Osteocyte (in vitro differentiated cells): ENCODE measurements at places on chromosomes 1 and 21.

DNA sequence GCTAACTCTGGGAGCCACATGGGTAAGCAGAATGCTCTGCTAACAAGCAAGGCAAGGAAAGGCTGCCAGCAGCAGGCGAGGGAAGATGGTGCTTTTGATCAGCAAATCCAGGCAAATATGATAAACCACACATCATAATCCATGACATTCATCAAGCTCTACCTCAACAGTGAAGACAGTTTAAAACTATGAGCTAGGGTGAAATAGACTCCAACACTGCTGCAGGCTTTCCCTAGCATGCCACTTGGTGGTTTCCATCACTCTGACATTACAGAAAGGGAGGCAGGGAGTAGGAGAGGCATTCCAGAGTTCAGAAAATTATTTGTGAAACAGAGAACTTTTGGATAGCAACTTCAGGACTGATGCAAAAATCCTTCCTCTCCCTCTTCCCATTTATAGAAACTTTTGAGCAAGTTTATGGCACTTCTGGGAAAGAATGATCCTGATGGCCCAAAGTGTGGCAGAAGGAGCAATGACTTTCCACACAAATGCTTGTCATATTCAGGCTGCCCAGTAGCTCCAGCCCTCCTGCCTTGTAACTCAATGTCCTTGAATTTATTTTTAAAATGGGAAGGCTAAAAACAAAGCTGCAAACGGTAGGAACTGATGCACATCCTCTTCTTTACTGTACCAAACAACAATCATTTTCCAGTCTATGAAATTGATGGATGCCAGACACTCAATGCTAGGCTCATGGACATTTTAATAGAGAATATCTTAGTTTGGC lies 70.8 kb downstream of the SMYD2 start:
- H3K4me1 ChIP-seq = peaks cover 42% of the 10 kb centered on the region
- no peak overlapping the region for H3K4me3 ChIP-seq
- no peak overlapping the region for H3K27ac ChIP-seq
- H3K36me3 ChIP-seq = peaks cover 45% of the 10 kb centered on the region
- no peak for DNase-seq

DNA sequence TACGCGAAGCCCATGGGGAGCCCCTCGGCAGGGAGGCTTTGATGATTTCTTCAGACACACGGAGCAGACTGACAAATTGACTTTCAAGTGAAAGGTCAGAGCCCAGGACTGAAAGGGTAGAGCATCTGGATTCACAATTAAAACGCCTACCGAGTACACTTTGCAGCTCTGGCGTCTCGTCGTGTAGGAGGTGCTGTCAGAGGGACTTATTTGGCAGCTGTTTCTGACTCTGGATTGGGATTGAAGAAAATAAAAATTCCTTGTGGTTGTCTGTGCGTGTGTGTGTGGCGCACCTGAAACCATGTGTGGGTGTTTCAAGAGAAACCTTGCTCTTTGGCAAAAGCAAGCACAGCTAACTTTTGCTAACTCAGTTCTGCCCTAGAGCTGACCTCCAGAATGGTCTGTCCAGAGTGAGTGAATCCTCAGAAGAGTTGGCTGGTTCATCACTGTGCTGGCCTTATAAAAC lies 348.7 kb downstream of the HLX start:
- H3K4me3 ChIP-seq = no peak overlapping the region
- no peaks in the 10 kb centered on the region for H3K27me3 ChIP-seq
- no peak for DNase-seq
- no peaks in the 10 kb centered on the region for H3K36me3 ChIP-seq

DNA sequence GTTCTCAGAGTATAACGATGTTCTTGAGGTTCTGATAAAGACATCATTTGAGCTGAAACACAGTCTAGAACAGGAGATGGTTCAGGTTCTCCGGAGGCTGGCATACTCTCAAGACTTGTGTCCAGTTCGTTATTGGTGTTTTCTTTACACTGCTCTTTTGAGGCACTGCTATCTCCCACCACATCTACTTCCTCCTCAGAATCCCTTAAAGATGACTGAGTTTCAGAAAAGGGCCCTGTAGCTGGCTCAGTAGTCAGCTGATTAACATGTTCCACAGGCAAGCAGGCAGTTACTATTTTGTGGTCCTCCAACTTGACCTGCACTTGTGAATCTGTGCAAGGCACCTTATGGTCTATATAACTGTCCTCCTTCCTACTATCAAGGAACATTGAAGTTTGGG lies 50.2 kb downstream of the ZZZ3 start:
- DNase-seq = no peak
- H3K36me3 ChIP-seq = peaks cover 43% of the 10 kb centered on the region
- H3K4me1 ChIP-seq = no peaks in the 10 kb centered on the region
- H3K27ac ChIP-seq = no peak overlapping the region
- H3K4me3 ChIP-seq = no peak overlapping the region

GRCh38 chr1:51445351-51446090 lies 73.5 kb downstream of the EPS15 start:
- peaks cover 46% of the 10 kb centered on the region for H3K36me3 ChIP-seq
- H3K27ac ChIP-seq = peak overlapping the region; percentile 38
- no peak for DNase-seq
- H3K27me3 ChIP-seq = no peaks in the 10 kb centered on the region
- peaks cover 33% of the 10 kb centered on the region for H3K4me1 ChIP-seq
- H3K4me3 ChIP-seq = no peak overlapping the region

DNA sequence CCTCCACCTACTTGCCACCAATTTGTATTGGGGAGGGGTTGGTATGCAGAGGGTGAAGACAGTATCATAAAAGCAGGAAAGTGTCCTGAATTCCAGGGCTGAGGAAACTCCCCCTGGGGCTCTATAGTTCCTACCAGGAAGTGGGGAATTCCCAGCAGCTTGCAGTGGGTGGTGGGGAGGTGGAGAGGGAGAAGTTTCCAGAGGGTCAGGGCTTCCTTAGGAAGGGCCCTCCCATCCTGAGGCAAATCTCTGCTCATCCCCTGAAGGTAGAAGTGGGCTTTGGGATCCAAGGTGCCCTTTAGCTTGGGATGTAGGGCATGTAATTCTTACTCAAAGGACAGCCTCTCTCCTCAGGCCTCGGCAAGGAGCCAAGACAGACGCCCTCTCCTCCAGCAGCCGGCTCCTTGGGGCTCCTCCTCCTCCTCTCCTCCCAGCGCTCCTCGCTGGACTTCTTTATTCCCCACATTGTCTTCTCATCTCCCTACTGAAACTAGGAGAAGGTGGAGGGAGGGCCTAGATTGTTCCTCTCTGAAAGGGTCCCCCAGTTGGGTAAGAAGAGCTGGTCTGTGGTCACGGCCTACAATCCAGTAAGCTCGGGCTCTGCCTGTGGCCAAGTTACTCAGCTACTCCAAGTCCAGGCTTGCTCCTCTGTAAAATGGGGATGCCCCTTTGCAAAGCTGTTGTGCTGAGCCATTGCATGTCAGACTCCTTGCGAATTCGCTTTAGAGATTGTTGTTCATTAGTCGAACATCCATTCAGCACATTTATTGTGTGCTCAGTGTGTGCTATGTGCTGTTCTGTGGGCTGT lies 17.9 kb upstream of the CSF1 start:
- no peak overlapping the region for H3K27ac ChIP-seq
- DNase-seq = no peak
- H3K36me3 ChIP-seq = no peaks in the 10 kb centered on the region

DNA sequence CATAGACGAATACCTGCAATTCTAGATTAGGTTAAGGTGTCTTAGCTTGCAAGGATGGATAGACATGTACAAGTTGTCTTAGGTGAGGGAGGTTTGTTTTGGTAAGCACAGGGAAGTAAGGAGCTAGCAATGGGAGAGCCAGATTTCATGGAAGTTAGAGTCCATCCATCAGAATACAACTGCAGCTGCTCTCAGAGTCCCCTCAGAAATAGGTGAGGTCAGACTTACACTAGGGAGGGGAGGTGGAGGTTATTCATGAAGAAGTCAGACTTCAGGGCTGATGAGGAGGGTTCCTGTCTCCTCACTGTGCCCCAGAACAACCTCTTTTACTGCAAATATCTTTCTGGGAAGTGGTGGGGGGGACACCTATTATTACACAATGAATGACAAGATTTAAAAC lies 85.3 kb downstream of the KCTD3 start:
- H3K36me3 ChIP-seq = no peaks in the 10 kb centered on the region
- no peak overlapping the region for H3K4me3 ChIP-seq
- no peak overlapping the region for H3K27ac ChIP-seq
- H3K4me1 ChIP-seq = no peaks in the 10 kb centered on the region
- H3K27me3 ChIP-seq = peaks cover 39% of the 10 kb centered on the region
- no peak for DNase-seq

- H3K4me3 ChIP-seq = peak overlapping the region; percentile 85
- peak overlapping the region; percentile 50 for H3K27ac ChIP-seq
- H3K36me3 ChIP-seq = no peaks in the 10 kb centered on the region
- peaks cover 23% of the 10 kb centered on the region for H3K4me1 ChIP-seq
- no peak for DNase-seq
These were observed 3.0 kb downstream of the FMO1 start for GRCh38 chr1:171251042-171251951.
